SK-N-DZ (cell line): ENCODE measurements at places on chromosomes 13 and 19.

GRCh38 chr19:51668216-51668615 is 21.6 kb upstream of the SIGLEC14 start:
- DNase-seq, result no peak

- no peak for DNase-seq
Measured at GRCh38 chr13:66509175-66509574, 721.0 kb downstream of the PCDH9 start.

DNA sequence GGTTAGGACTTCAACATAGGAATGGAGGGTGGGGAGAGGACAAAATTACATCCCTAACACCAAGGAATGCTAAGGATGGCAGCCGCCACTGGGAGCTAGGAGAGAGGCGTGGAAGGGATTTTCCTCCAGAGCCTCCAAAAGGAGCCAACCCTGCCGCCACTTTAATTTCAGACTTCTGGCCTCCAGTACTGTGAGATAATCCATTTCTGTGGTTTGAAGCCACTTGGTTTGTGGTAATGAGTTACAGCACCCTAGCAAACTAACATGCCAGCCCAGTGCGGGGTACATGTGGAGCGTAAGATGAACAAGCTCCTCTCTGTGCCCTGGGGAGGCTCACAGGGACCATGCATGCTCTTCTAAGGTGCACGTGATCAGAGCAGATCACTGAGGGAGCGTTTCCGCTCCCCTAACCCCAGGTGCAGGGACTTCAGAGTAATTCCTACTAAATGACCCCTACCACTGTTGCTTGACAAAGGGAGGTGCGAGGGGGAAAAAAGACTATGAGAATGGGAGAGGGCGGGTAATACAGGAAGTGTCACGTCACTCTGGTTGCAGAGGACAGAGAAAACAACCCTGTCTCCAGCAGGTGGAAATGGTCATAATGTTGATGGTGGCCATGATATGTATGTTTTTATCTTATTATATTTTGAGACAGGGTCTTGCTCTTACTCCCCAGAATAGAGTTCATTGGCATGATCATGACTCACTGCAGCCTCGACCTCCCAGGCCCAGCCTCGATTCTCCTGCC is 12.0 kb downstream of the FPR1 start:
- no peak for DNase-seq

- DNase-seq, result no peak
Measured at GRCh38 chr13:99982036-99982730, 599 bp downstream of the ZIC2 start.

- no peak for DNase-seq
Measured at GRCh38 chr19:9913237-9914000, 22.9 kb downstream of the OLFM2 start.

GRCh38 chr19:56983171-56983570 is 136.6 kb upstream of the USP29 start:
- DNase-seq, result peak; percentile 56

DNA sequence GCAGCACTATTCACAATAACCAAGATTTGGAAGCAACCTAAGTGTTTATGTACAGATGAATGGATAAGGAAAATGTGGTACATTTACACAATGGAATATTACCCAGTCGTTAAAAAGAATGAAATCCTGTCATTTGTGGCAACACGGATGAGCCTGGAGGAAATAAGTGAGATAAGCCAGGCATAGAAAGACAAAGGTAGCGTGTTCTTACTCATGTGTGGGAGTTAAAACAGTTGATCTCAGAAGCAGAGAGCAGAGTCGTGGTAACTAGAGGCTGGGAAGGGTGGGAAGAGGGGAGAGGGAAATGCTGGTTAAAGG is 29.5 kb downstream of the LILRB4 start:
- DNase-seq, result no peak

GRCh38 chr19:40781140-40781539 is 3.1 kb downstream of the RAB4B start:
- DNase-seq, result no peak

DNA sequence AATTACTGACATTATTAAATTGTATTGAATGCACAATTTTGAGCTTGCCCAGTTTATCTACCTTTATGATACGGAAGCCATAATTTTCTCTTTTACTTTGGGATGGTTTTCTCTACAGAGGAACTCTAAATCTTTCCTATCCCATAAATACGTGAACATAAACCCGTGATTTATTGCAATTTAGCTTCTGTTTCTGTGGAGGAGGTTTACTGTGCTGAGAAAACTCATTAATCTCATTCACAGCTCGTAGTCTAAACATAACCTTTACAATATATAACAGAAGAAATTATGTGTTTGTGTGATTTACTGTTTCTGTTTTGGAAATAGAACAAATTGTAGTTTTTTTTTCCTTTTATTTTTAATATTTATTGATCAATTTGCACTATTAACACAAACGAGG is 207.1 kb upstream of the PCDH9 start:
- DNase-seq, result no peak

DNA sequence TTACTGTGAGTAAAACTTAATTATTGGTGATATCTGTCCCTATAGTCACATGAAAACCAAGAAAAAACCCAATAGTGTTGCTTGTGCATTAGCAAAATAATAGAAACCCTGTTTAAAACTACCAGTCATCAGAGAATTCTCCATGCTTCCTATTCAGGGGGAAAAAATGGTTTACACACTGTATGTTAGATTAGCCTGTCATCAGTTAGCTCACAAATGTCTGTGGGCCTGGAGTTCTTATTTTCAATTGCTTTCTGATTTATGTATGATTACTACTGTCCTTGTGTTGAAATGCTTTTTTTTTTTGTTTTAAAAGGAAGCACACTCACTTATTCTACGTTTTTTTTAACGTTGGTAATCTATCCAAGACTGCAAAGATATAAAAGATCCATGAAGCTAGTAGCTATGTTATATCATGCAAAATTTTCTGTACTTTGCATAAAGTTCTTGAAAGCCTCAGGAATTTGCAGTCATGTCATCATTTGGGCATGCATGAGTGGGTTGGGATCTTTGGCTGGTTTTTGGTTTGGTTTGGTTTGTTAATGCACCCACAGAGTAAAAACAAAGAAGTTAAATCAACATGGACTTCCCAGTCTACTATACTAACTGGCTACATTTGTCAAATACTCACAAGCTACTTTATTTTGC is 25.9 kb downstream of the RXFP2 start:
- DNase-seq, result no peak

DNA sequence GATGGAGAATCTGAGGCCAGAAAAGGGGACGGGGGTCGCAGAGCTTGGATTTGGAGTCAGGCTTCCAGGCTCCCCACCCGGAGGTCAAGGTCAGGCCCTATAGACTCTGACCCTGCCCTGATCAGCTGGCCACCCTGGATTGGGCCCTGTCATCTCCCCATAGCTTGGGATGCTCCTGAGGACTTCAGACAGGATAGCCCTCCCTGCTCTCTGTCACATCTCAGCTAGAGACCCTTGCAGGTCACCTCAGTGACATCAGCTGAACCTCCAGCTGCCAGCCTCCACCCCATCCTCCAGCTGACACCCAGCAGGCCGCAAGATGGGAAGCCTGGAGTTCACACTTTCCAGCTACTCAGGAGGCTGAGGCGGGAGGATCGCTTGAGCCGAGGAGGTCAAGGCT is 2.8 kb upstream of the TPM4 start:
- DNase-seq, result no peak

DNA sequence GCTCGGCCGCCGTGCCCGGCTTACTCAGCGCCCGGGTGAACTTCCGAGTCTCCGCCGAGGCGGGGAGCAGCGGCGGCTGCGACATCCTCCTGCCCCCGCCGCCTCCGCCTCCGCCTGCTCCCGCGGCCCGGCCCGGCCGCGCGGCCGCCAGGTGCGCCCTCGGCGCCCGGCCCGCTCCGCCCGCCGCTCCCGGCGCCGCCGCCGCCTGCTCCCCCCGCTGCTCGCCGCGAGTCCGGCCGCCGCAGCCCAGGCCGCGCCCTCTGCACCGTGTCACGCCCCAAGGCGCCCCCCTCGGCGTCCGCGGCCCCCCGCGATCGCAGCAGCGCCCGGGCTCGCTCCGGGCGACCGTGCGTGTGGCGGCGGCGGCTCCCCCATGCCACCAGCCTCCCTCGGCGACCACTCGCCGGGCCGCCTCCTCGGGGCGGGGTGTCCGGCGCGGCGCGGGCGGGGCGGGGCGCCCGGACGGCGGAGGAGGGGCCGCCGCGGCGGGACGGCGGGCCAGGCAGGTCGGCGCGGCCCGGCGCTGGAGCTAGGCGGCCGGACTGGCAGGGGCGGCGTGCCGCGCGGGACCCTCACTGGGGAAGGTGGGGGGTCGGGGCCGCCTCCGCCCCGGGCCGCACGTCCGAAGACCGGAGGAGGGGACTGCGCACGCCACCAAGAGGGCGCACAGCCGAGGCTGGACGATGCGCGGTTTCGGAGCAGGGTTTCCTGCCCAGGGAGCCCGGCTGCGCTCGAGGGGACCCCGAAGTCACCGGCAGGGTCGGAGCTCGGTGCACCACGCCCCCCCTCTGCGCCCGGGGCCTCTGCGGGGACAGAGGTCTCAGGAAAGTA is 108.6 kb upstream of the DOCK9 start:
- DNase-seq, result no peak

DNA sequence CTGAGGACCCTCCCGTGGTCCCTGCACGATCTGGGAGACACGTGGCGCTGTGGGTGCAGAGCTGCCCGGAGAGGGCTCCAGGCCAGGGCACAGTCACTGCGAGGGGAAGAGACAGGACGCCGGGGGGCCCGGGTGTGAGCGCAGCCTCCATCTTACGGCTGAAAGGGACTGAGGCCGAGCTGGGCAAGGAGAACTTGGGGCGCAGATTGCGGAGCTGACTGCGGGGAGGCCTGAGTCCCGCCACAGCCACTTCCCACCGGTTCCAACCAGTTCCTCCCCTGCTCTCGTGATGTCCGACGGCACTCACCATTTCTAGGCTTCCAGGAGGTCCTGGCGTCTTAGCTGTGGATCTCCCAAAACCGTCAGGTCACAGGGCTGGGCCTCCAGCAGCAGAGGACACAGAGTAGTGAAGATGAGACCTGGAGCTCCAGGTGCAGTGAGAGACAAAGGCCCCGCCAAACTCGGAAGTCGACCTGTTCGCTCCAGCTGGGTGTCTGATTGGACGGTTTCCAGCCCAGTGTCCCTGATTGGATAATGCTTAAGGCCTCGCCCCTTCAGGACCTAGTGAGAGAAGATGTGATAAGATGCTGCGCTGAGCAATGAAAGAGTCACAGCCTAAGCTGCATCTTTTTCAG is 4.8 kb upstream of the ZNF253 start:
- peak; percentile 97 for DNase-seq

GRCh38 chr13:113856716-113857065 is 7.2 kb downstream of the GAS6 start:
- DNase-seq, result no peak

- DNase-seq, result no peak
Measured at GRCh38 chr13:98385606-98386005, 191.3 kb downstream of the STK24 start.

DNA sequence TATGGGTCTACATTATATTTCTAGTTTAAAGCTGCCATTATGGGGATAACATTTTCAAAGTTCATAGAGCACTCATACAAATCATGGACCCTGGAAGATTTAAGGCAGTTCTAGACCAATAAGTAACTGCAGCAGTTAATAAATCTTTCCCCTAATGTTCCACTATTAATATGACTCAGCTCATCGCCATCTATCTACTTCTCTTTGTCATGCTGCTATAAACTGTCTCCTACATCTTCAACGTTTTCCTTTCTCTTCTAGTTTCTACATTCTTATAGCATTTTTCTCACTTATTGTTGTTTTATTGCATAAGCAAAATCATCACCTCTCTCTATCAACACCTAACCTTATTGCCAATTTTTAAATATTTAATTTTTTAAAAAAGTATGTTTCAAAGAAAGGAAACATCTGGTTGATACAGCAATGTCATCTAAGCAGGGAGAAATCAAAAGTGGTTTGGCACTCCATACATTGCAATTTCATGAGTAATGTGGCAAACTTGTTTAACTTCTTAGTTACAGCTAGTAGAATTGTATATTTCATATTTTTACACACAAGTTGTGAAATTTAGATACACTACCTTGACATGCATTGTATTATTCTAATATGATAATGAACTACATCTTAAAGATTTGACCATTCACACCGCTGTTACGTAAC is 1500.4 kb upstream of the MIR17HG start:
- no peak for DNase-seq

DNA sequence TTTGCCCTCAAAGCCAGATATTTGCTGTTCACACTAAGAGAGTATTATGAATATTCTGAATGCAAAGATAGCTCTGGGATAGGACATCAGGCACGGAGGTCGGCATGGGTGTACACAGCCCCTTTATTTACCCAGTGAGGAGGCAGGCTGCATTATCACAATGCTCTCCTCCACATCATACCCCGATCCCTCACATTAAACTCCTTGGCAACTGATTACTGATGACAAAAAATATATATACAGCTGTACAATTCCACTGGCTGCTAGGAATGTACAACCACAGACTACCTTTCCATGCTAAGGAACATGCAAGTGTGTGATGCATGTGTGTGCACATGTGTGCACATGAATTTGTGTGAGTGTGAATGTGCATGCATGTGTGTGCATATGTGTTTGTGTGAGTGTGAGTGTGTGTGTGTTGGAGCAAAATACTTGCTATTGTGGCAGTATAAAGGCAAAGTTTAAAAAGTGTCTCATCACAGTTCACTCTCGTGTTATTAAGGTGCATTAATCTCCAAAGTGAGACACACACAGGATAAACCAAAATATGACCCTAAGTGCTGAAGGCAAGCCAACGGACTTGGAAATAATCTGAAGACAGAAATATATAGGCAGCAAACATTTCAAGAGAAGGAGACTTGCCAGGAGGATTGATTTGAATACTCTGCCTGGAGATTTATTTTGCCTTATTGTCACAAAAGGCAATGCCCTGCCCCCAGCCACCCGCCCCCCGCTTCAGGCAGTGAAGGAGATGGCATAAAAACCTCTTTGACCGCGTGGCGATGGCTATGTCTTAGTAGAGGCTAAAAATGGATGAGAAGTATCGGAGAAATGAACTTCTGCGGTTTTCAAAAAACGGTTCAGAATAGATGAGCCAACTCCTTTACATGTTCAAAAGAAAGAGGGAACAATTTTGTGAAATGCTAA is 274.8 kb downstream of the TSHZ3 start:
- DNase-seq, result no peak

GRCh38 chr13:99374994-99375737 is 68.0 kb upstream of the GPR183 start:
- DNase-seq, result no peak

DNA sequence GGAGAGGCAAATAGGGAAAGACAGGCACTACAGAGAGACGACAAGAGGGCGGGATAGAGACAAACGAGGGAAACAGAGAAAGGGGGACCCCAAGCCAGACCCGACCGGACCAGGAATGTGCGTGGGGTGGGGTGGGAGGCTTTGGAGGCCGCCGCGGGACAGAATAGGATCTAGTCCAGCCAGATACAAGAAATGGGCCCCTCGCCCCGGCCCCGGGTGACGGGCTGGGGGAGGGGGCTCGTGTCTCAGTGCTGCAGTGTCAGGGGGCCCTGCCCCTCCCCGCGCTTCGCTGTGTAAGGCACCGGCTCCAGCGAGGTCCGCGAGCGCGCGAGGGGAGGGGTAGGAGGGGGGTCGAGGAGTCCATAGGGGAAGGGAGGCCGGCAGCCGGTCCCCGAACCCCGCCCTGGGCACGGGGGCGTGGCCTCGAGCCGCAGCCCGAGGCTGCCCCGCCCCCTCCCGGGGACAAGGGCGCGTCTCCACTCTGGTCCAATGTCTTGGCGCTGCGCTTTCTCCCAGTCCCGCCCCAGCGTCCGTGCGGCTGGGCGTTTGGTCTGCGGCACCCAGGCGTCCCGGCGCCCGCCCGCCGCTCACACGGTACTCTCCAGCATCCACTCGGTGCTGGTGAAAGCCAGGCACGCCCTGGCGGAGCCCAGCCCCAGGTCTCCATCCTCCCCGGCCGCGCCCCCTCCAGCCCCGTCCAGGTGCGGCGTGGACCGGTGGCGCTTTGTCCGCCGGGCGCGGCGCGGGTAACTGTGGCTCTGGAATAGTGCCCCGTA is 11.0 kb downstream of the IFNL1 start:
- DNase-seq, result no peak
